Stimulated activated CD8-positive, alpha-beta memory T cell treated with anti-CD3 and anti-CD28 coated beads, Interleukin-2, amount 100 ng/mL, for 1 hour (primary cell): ENCODE measurements at places on chromosomes 11 and 22.

DNA sequence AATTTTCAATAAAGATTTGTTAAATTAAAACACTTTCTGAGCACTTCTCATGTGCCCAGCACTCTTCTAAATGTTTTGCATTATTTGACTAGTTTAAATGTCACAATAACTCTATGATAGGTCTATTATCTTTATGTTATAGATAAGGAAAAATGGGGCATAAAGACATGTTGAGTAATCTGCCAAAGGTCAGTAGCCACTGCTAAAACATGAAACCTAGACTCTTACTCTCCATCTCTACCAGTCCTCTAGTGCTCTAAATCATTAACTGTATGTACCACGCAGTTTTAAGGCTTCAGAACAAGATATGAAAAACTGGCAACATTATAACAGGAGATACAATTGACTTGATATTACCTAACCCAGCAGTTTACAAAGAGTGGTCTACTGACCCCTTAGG is 6.9 kb downstream of the RAB6A start:
- DNase-seq = no peak

GRCh38 chr22:26835023-26835422 is 177.6 kb downstream of the MIAT start:
- no peak for DNase-seq

DNA sequence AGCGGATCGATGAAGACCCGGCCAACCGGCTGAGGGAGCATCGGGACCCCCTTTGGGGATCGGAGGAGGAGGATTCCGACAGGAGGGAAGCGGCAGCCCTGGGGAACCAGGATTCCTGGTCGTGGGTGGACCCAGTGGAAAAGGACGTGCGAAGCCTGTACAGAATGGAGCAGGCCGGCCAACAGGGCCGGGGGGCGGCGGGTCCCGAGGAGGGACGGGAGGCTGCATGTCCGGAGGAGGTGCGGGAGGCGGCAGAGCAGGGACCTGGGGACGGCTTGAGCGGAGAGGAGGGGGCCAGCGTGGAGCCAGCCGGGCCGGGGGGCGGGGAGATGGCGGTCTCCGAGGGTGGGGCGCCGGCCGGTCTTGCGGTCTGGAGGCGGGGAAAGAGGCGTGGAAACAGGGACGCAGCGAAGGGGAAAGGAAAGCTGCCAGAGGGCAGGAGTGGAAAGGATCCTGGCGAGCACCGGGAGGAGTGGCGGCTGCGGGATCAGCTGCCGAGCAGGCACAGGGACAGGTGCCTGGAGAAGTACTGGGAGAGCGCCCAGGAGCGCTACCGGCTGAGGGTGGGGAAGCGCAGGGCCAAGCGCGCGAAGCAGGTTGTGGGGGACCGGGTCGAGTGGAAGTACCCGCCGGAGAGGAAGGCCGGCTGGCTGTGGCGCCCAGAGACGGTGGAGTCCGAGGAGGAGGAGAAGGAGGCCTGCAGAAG is at the start of gene ANO5:
Gene ANO5, plus strand, starts transcription at position 444 of the 706 bp plus-strand sequence. CDS start 408 bp downstream, outside the sequence.
- DNase-seq = no peak

DNA sequence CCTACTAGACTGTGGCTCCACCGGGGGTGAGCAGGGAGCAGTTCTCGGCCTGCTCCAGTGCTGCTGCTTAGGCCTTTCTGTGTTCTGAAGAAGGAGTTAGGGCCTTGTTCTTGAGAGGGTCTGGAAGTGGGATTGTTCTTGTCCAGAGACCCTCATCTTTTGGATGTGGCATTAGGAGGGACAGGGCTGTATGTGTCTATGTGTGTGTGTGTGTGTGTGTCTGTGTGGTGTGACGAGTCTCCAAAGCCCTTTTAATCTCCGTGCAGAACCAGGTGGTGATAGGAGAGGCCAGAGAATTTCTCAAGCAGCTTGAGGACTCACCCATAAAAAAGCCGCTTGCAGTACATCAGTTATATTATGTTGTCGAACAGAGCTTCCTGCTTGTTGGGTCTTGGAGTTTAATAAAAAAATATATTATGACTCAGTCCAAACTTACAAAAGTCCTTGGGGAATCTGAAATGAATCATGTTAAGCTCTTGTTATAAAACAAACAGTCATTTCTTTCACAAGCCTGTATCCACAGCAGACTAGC is 196.5 kb downstream of the TENM4 start:
- no peak for DNase-seq

DNA sequence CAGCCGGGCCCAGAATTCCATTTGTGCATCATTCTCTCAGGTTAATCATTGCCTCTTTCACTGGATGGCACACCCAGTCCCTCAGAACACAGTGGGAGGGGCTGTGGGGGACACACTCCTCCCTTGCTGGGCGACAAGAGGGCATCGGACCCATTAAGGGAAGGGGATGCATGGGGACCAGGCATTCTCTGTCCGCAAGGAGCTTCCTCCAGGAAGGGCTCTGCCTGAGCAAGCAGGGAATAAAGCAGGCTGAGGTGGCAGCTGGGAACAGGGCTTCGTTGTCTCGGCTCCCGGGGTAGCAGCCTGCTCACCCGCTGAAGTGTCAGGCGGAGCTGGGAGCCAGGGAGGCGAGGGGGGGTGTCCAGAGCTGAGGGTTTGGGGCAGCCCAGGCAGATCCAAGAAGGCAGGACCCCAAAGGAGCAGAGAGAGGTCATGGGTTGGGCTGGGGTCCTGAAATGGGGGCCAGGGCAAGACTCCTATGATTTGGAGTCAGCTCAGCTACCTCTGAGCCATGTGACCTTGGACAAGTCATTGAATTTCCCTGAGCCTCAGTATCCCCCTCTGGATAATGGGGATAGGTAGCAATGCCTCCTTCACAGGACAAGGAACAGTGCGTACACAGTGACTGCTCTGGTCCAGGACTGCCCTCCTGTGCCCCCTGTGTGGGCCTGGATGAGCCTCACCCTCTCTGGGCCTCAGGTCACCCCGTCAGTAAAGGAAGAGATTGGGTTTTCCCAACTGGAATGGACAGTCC is 1.4 kb downstream of the GAL3ST1 start:
- DNase-seq = no peak
